Cerebellar cortex (tissue), 1 donor: ENCODE measurements at places on chromosomes 2 and 18.

GRCh38 chr2:11398750-11399437 is 54.5 kb upstream of the ROCK2 start:
- DNase-seq = no peak

DNA sequence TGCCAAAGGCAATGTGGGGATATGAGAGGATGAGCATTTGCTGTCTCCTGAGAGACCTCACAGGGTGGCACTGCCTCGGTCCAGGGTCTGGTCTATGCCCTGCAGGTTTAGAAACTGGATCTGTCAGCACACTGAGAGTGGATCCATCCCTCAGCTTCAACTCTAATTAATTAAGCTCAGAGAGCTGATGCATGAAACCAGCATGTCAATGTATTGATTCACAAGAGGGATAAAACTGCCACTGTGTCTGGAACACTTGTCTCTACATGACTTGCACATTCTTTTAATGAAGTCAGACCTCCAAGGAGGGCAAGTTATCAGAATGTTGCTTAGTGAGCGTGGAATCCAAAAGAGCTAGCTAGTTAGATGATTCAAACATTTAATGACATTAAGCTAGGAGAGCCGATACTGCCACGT is 22.5 kb upstream of the POLE4 start:
- no peak for DNase-seq

- peak; percentile 77 for DNase-seq
These were observed at the start of gene FAM168B for GRCh38 chr2:131093006-131093695. Gene FAM168B (minus strand): TSS chr2:131093460. CDS start chr2:131082646, 10,814 bp downstream.

GRCh38 chr2:128487650-128488387 is 169.2 kb upstream of the HS6ST1 start:
- DNase-seq = no peak

- no peak for DNase-seq
These were observed 95.5 kb downstream of the LTBP1 start for GRCh38 chr2:33042265-33042664.

DNA sequence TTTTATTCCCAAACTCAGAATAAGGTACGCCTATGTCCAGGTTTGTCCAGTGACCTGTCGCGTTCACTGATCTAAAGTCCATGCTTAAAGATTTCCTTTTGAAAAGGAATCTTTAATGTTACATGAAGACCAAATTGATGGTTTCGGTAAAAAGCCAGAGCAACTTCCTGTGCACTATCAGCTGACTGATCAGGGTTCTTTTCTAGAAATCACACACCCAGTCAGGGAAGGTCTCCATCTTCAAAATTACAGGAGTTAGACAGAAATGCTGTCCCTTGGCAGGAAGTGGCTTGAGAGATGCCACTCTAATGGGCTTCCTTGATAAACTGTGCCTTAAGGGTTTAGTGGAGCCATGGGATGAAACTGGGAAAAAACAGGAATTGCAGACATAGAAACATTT is 14.7 kb upstream of the ARHGAP25 start:
- no peak for DNase-seq

GRCh38 chr2:209460151-209460761 is 36.4 kb downstream of the MAP2 start:
- no peak for DNase-seq

DNA sequence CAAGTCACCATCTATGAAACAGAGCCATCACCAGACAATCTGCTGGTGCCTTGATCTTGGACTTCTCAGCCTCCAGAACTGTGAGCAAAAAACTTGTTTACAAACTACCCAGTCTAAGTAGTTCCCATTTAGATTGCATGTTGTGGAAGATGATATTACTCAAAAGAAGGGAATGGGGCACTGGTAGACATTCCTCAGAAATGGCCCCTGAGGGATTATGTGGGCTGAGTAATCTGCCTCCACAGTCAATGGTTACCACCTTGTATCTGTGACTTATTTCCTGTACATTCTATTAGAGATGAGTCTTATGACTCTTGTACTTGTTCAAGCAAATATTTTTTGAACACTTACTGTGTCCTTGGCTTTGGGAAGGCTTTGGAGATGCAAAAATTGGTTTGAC is 160.4 kb downstream of the NUP35 start:
- DNase-seq = no peak

- DNase-seq = no peak
These were observed 67.4 kb downstream of the GYPC start for GRCh38 chr2:126723281-126723815.

DNA sequence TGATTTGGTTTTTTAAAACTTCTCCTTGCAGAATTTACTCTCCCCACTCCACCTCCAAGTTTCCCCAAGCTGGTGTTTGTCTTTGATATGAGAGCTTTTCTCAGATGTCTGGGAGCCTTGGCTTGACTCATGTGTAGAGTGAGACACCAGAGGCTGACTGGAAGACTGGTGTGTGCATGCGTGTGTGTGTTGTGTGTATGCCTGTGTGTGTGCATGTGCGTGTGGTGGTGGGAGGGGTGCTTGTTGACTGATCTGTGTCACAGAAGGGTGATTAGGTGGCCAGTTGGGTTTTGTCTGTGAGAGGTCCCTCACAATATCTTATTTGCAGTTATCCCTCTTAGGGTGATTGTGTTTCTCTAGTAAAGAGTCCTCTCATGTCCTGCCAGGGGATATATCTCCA is 50.5 kb upstream of the HPCAL1 start:
- no peak for DNase-seq

DNA sequence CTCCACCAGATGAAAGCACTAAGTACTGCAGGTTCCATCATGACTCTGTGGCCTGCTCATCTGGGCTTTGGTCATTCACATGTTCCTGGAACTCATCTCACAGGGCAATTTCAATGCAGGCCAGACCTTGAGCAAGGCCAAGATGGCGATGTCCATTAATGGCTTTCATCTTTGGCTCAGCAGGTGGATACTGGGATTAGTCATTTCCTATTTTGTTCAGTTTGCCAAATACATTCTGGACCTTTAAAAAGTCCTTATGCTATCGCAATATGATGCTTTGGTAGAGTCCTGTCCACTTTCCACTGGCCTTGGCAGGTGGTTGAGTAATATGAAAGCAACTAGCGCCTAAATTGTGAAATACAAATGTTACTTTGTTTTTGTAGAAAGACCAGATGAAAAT is 170.1 kb upstream of the REV1 start:
- DNase-seq = no peak

GRCh38 chr2:98378901-98379300 is 32.6 kb downstream of the CNGA3 start:
- DNase-seq = no peak

- DNase-seq = no peak
These were observed 290.2 kb downstream of the PRKCE start for GRCh38 chr2:45941531-45942236.

DNA sequence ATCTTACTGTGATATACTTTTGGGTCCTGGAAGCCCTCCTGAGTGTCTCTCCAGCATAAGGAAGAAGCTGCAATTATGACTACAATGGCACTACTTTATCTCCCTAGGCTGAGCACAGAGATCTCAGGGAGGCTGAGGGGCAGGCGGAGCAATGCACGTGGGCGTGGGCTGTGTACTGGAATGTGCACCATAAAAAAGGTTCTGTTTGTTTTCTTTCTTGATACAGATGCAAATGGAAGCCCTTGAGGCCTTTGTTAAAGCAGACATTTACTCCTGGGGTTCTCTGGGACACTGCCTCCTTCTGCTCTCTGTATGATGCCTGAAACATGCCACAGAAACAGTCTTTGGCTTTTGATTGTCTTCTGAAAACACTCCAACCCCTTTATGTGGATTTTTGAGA is 79.1 kb upstream of the DLX2 start:
- DNase-seq = no peak

DNA sequence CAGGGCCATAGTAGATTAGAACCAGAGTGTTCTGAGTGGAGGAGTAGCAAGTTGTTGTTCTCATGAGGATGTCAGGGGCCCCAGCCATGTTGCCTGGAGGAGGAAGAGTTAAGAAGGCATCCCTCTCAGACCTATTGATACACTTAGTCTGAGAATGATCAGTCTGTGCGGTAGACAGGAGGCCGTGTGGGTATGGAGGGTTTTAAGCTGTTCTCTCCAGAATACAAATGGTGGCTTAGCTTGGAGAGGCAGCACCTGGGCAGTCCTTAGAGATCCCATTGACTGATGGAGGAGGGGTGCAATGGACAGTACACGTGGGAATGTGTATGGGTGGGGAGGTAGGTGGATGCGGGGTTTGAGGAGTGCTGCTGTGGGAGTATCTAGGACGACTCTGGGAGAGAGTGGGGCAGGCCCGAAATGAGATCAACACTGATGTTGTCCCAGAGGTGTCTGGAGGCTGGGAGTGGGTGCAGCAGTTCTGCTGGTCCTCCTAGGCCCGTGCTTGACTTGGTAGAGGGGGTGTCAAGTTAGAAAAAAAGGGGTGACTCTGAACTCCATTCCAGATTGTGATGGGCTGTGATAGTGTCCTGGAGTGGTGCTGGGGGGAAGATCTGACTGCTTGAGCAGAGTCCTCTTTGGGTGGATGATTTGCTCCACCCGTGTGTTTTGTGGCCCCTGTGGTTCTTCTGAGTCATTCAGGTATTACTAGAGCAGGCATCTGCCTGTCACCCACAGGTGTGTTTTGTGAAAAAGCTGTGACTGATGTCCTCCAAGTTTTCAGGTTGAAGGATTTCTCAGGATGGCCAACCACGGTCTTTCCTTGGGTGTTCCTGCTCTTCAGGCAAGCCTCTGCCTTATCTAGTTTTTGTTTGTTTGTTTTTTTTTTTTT is 44.7 kb downstream of the C2orf42 start:
- no peak for DNase-seq

DNA sequence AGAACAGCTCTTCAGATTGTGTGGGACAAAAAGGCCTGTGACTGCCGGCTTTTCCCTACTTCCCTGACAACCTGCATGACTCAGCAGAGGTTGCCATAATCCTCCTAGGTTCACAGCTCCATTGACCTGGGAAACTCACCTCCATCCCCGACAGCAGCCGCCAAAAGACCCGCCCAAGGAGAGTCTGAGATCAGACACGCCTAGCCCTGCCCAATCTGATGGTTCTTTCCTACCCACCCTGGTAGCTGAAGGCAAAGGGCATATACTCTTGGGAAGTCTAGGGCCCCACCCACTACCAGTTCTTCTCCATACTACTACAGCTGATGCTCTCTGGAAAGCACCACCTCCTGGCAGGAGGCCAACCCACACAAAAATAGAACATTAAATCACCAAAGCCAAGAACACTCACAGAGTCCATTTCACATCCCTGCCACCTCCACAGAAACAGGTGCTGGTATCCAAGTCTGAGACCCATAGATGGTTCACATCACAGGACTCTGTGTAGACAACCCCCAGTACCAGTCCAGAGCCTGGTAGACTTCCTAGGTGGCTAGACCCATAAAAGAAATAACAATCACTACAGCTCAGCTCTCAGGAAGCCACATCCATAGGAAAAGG is 140.6 kb downstream of the NETO1 start:
- no peak for DNase-seq

GRCh38 chr2:219633276-219634065 is 6.0 kb downstream of the SLC4A3 start:
- DNase-seq = no peak

DNA sequence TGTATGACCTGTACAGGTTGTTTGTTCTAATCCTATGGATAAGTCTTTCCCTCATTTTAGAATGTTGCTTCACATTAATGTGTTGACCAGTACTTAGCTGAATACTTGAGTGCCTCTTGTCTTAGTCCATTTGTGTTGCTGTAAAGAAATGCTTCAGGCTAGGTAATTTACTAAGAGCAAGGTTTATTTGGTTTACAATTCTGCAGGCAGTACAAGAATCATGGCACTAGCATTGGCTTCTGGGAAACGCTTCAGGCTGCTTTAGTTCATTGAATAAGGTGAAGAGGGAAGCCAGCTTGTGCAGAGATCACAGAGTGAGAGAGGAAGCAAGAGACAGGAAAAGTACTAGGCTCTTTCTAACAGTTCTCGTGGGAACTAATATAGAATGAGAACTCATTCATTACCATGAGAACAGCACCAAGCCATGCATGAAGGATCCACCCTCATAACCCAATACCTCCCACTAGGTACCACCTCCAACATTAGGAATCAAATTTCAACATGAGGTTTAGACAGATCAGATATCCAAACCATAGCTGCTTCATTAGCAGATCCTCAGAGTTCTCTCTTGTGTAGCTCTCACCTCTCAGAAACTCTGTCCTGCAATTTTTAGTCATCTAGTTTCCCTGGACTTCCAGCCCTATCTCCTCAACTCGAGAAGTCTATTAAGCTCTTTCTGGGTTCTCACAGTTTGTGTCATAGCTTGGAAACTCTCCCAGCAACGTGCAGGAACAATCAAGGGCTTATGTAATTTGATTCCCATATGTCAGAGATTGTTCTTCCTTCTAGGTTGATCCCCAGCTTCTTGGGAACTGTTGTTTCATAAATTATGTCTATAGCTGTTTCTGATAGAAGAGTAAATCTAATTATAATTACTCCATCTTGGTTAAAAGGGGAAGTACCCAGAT is 2082.3 kb upstream of the CELF4 start:
- DNase-seq = peak; percentile 21

DNA sequence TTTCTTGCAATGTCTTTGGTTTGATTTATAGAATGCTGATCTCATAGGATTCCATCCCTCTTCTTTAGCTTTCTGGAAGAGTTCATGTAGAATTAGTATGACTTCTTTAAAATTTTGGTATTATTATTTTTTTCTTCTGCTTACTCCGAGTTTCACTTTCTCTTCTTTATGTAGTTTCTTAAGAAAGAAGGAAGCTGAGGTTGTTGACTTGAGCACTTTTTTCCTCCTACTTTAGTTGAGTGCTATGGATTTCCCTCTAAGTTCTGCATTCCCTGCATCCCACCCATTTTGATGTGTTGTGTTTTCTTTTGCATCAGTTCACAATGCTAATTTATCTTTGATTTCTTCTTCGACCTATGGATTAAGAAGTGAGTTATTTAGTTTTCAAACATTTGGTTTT is 78.9 kb upstream of the SPRED2 start:
- DNase-seq = no peak

DNA sequence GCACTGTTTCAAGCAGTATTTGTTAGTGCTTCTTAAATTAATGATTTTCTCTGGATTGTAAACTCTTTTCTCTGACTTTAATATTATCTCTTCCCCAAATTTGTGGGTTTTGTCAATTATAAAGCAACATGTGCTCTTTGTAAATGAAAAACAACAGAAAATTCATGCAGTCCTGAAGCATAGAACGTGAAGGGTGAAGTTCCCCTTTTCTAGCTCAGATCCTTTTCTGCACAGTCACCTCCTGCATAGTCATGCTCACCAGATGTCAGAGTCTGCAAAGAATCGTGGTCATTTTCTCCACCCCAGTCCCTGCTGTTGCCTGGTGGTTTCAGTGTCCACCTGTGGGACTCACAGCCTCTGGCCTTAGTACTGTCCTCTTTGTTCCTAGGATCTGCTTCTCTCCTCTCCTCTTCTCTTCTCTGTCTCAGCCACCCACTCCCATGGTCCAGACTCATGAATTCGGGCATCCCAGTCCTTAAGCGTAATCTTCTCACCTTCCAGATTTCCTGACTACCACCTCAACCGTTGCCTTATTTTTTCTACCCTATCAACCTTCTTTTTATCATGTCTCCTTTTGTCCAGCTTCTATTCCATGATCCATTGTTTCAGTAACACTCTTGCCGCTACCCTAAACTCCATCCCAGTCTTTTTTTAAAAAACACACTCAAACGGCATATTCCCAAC is 229.1 kb downstream of the RTP5 start:
- DNase-seq = no peak

- no peak for DNase-seq
These were observed 16.2 kb downstream of the SCYGR8 start for GRCh38 chr2:227761740-227762476.
